ENCODE measurements at places on chromosomes 6 and 20.

DNA sequence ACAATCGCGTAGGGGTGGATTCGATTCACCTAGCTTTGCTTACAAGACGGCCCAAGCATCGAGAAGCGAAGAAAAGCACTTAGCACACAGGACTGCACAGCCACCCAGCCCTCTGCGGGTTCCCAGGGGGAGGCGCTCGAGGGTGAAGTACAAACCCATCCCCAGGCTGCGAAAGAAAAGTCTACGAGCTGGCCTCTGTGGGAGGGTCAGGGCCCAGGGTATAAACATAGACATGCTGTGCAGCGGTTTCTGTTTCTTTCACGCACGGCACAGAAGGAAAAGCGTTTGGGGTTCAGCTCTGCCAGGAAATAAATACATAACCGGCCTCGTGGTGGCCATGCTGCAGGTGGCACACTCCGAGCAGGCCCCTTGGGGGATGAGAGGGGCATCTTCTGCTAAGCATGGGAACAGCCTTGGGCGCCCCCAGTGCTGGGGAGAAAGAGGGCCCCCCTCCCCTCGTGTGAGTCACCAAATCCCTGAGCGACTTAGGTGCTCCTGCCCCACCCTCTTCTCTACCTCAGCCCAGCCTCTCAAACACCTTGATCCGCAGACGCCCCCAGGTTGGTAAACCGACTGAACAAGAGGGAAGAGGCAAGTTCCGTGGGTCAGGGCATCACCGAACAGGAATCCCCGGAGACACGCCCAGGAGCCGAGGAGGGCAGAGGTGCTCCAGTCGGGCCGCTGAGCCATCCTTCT is 91.6 kb upstream of the RIPOR2 start:
- DNase-seq: no peak

DNA sequence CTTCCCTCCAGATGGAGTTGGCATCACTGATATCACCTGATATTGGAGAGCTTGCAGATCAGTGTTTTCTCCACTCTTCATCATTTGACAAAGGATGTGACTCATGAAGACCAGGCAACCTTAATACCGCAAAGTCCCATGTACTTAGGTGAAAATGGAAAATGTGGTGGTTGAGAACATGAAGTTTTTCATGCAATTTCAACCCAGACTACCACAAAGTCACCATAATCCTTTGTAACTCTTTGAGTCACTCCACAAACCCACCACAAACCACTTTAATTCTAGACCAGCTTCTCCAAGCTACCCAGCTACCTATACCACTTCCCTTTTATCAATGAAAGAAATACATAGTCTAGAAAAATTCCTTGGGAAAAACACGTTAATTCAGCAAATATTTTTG is 7.1 kb downstream of the NHLRC1 start:
- no peak for DNase-seq

DNA sequence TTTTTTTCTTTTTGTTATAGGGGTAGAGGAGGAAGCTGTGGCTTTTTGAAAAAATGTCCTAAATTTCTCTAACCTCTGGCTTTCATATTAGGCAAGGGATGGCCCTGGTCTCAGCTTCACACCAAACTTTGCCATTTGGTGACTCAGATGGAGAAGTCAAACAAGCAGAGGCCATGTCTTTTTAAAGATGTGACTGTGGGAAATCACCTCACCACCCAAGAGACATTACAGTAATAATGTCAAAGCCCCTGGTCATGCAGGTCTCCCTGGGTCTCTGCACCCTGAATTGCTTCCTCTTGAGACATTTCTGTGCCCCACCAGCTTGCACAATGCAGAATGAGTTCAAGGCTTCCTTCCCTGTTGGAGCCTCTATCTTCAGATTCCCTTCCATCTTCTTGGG is 39.5 kb upstream of the ADGRF5 start:
- DNase-seq: no peak

GRCh38 chr6:84876723-84877514 is 112.5 kb upstream of the TBX18 start:
- no peak for DNase-seq

GRCh38 chr20:37295595-37295994 is 6.1 kb downstream of the MANBAL start:
- no peak for DNase-seq

DNA sequence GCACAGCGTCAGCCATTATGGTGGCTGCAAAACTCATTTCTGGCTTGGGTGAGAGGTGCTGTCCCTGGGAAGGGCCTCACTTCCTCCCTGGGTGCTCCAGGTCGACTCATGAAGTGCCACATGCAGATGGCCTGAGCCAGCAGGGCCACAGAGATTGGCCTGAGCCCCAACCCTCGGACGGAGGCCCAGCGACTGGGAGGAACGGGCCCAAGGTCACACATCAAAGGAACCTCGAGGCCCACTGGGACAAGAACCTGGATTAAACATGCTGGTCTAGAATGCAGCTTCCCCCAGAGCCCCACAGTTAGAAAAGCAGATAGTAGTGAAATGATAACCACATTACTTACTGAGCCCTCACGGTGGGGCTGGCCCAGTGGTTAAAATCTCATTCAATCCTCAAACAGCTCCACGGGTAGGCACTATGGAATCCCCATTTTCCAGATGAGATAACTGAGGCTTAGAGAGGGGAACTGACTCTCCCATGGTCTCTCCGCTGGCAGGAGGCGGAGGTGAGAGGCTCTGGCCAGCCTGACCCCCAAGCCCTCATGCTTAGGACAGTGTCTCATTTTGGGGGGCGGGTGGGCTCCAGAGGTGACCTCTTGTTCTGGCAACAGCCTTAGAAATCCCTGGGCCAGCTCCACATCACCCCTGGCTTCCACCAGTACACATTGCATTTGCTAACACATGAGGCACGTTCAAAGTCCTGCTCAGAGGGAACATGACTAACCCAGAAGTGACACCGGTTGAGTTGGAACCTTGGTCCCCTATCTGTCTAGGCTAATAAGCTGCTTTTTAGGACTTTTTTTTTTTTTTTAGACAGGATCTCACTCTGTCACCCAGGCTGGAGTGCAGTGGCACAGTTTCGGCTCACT is 53.0 kb downstream of the SRC start:
- DNase-seq: no peak

GRCh38 chr6:142185641-142186040 is 38.6 kb downstream of the VTA1 start:
- DNase-seq: no peak

GRCh38 chr6:157045831-157046454 is 268.8 kb downstream of the ARID1B start:
- DNase-seq: peak; percentile 67

DNA sequence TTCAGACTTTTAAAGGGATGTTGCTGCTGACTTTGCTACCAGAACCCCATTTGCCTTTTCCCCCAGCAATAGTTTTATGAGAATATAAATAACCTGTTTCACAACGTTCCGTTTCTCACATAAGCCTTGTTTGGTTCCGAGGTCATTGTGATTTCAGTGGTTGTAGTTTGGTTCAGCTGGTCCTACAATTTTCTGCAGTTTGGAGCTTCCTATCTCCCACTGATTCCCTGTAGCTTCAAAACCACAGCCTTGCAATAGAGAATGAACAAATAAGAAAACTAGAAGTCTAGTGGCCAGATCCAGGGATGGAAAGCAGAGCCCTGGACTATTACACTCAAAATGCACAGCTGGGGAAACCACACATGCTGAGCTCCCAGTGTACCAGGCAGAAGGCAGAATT is 24.1 kb upstream of the SH3BGRL2 start:
- no peak for DNase-seq

GRCh38 chr6:74346936-74347535 is 651.0 kb downstream of the CD109 start:
- DNase-seq: no peak

- DNase-seq: no peak
These were observed 67.4 kb downstream of the UST start for GRCh38 chr6:148814082-148814790.

GRCh38 chr20:33740189-33740588 is 8.4 kb downstream of the ZNF341 start:
- DNase-seq: no peak

DNA sequence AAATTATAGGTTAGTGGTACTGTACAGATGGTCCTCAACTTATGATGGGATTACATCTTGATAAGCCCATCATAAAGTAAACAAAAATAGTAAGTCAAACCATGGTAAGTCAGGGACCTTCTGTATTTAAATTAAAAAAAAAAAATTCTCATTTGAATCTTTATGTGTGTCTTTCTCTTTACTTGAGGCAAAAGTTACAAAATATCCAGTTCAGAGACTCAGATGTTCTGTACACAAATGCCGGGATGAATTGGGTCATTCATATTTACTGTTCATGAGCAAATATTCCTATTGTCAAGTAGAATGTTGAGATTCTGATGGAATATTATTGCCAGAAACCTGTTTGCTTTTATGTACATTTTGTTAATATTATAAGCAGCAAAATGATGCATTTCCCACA is 13.4 kb downstream of the PHACTR2 start:
- DNase-seq: no peak

DNA sequence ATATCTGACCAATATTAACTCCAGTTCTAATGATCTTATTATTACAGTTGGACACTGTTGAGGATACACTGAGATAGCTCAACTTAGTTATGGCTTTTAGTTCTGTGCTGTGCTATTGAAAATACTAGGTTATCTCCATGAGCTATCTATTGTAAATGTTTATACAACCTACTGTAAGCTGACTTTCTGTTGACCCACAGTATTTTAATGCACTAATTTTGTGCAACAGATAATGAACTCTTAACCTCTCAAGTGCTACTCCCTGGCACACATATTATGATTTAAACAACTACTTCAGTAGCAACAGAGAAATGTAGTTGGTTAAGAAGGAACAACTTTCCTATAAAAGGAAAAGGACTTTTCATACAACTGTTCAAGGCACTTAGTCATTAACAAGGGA is 5.2 kb upstream of the MMS22L start:
- no peak for DNase-seq
